ENCODE measurements at places on chromosomes 13 and 19.

- DNase-seq, result peak; percentile 50
Observed at GRCh38 chr19:4916292-4917082, 7.2 kb downstream of the UHRF1 start.

DNA sequence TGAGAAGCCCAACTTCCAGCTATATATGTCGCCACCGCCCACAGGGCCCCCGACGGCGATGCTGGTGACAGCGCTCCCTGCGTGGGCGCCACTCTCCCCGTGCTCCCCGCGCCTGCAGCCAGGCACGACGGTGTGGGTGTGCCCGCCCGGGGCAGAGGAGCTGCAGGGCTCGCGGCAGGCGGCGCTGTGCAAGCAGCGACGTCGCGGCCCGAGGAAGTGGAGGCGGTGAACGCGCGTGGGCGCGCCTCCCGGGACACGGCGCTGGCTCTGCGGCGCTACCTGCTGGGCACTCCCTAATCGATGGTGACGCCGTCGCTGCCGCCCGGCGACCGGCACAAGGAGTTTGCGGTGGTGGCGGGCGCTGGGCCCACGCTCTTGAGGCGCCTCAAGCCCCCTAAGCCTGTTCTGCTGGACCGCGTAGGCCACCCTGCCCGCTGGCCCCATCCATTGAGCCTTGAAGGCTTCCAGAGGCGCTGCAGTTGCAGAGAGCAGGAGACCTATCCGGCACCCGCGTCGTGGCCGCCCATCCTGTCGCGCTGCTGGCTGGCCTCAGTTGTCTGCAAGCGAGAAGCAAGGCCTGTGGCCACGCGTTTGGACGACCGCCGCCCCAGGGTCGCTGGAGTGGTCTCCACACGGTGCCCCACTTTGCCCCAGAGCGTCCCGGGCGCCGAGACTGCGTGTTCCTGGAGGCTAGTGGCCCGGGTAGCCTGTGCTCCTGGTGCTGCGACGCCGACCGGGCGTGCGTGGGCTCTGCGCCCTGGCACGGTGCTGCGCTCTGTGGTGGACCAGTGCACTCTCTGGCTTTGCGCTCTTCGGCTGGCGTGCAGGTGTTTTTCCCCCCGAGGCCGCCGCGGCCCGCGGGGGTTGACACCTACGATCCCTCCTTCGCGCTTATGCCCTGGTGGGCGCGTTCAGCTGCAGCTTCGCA, 23.1 kb downstream of the LRFN3 start:
- DNase-seq, result peak; percentile 87

DNA sequence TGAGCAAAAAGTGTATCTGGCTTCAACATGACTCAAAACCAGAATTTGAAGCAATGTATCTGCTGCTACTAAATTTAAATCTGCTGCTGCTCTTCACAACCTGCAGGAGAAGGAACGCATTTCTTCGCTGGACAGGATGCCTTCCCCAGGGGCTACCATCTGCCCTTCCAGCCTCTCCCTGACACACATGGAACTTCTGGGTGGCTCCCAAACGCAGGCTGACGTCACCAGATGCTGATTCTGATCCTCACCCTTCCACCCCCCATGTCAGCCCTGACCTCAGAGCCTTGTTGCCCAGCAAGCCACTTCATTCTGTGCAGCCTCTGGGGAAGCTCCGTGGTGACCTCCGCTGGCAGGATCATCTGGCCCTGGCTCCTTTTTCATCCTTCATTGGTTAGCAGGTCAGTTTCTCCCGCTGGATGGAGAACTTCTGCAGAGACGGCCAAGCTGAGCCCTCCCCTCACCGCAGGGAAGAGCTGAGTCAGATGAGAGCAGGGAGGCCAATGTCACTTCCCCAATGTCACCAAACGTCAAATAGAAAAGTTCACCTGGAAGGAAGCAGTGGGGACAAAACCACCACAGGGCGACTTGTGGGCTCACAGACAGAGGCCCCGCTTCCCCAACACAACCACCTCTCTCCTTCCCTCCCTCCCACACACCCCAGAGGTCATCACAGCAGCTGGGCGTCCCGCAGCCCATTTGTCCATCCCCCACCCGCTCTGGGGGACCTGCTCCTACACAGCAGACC, 14.0 kb upstream of the RAB20 start:
- no peak for DNase-seq

DNA sequence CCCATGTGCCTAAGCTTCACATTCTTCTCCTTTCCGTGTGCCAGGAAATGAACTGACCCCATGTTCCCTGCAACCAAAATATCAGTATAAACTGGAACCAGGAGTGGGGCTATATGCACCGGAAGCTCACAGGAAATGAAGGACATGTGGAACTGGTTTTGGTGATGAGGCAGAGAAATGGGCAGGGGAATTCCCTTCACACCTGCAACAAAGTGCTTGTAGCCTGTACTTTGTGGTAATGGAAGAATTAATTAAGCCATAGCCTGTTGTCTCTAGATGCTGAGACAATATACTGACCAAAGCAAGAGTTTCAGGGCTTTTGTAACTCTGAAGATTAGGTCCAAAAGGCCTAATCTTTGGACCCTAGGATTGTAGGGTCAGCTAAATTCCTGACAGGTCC, 15.5 kb upstream of the UGGT2 start:
- DNase-seq, result no peak

- DNase-seq, result no peak
Observed at GRCh38 chr13:50699874-50700663, 143.4 kb downstream of the DLEU7 start.

DNA sequence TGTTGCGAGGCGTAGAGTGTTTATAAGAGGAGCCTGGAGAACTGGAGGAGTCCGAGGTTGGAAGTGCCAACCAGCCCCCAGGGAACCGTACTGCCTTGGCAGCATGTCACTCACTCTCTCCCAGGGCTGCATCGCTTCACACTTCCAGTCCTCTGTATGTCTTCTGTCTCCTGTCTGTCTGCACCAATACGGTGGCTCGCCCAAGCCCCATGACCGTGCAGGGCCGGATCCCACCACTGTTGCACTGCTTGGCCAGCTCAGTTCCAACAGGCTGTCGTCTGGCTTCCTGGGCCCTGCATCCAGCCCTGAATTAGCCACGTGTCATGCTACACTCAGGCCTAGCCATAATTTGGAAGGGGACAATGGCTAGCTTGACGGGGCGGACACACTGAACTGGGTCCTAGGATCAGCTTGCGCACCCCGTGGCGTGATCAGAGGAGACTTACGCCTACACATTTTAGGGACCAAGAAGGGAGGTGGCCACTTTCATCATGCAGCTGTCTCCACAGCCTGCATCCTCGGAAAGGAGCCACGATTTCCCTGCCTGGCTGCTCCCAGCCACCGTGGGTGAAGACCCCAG, 147.1 kb downstream of the URI1 start:
- no peak for DNase-seq

Data from CD4-positive, alpha-beta T cell treated with Interleukin-10 for 1 hour (primary cell).